ENCODE measurements at places on chromosomes 13 and 19. TPM values are rescaled to one million over a fixed set of nuclear protein-coding genes. Genes with fewer than 3 reads are reported as not detected.
A peak's percentile ranks its signal among the peaks of the same experiment; 100 is the strongest.

DNA sequence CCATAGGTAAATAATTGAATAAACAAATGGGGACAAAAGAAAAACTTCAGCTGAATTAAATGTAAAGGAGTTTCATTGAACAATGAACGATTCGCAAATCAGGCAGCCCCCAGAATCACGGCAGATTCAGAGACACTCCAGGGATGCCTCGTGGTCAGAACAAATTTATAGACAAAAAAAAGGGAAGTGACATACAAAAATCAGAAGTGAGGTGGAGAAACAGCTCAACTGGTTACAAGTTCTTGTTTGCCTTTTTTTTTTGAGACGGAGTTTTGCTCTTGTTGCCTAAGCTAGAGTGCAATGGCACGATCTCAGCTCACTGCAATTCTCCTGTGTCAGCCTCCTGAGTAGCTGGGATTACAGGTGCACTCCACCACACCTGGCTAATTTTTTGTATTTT, 5.7 kb downstream of the ZNF566 start:
- DNase-seq, result no peak

DNA sequence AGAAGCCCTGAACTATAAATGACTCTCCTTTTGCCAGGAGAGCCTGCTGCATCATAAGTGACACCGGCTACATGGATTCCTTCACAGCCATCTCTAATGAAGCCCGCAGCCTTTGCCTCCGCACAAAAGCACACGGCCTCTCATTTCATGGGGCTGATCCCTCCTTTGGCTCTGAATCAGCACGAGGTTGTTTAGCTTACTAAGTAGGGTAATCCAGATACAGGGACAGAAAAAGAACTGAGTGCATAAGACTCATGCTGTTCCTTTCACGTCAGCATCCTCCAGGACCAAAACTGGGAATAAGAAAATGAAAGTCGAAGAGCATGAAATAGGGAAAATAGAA, 136.3 kb downstream of the DCT start:
- DNase-seq, result no peak

GRCh38 chr13:110138700-110139036, 168.3 kb downstream of the COL4A1 start:
- DNase-seq, result no peak

- DNase-seq, result no peak
Measured at GRCh38 chr13:92260363-92260762, 861.9 kb downstream of the GPC5 start.

GRCh38 chr19:43619262-43620060, at the start of gene ZNF428:
Gene ZNF428 (minus strand): TSS chr19:43619629. CDS start chr19:43614304, 5,325 bp downstream.
- DNase-seq, result peak; percentile 87

DNA sequence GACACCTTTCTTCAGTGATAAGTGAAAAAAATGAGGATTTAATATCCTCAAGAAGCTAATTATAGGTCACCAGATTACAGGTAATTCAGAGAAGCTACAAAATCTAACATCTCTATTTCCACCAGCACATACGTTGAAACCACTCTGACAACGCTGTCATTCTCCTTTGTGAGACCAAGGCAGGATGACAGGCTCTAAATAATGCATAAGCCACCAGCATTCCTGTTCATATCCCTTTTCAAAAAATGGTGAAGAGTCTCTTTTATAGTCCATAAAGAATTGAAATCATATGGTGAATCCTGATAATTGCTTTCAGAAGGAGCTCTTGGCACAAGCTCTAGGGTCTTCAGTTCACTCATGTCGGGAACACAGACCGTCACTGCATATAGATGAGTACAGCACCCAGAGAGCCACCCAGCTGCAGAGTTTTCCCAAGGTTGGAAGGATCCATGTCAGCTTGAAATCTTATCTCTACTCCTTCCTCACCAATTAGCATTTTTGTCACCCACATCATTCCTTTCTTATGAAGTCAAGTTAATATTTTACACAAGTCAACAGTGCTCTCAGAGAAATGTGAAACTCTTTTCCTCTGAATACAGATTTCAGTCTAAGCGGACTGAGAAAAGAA, 431.4 kb downstream of the TBC1D4 start:
- no peak for DNase-seq

DNA sequence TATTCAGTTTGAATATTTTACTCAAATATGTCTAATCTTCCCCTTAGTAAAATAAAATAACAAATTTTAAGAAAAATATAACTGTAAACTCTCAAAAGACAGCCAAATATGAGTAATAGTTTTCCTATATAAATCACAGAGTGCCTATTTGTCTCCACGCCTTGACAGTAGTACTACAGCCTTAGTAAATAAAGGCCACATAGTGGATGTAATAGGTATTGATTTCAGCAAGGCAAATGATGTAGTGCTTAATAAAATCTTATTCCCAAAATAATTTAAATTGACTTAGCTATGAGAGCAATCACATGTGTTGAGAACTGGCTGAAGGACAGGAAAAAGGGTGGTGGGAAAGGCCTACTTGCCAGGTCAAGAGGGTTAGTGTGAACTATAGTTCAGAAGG, 747.2 kb downstream of the OLFM4 start:
- no peak for DNase-seq

DNA sequence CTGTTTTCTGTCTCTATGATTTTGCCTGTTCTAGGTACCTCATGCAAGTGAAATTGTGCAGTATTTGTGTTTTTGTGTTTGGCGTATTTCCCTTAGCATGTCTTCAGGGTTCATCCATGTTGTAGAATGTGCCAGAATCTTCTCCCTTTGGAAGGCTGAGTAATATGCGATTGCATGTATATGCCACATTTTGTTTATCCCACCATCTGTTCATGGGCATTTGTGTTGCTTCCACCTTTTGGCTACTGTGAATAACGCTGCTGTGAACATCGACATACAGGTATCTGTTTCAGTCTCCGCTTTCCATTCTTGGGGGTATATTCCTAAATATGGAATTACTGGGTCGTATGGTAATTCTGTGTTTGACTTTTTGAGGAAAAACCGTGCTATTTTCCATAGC, 190.0 kb downstream of the ATP8A2 start:
- DNase-seq, result no peak

DNA sequence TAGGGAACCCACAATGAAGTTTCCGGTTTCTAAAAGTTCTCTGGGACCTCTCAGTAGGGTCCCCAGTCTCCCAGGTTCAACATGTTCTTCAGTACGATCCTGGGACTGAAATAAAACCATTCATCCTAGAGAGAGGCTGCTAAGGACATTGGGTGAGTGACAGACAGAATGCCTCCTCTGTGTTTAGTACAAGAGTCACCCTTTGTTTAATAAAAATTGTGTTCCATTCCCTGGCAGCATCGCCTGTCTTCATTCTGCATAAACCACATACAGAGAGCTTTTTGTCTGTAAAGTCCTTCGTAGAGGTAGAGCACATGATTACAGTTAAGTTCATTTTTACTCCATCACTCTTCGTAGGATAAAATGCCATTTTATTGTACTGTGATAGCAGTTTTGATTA, 95.3 kb upstream of the GPR12 start:
- DNase-seq, result no peak

- no peak for DNase-seq
Measured at GRCh38 chr13:107258599-107259187, 690.8 kb upstream of the ARGLU1 start.

- no peak for DNase-seq
Measured at GRCh38 chr19:18507727-18508440, 14.0 kb downstream of the ELL start.

DNA sequence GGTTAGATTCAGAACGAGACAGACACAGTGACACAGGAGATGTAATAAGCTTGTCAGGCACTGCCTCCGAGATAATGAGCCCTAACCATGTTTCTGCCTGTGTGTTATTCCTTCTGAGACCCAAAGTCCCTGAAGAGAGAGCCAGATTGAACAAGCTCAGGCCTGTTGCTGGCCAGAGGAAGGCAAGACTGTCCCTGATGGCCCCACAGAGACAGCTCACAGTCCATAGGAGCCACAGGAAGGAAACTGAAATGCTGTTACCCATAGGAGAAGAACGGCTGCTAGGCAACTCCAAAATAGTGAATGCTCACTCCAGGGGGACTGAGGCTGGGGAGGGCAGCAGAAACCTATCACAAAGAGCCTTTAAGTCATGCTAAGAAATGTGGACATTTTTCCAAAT, 31.8 kb upstream of the RFXAP start:
- DNase-seq, result no peak

DNA sequence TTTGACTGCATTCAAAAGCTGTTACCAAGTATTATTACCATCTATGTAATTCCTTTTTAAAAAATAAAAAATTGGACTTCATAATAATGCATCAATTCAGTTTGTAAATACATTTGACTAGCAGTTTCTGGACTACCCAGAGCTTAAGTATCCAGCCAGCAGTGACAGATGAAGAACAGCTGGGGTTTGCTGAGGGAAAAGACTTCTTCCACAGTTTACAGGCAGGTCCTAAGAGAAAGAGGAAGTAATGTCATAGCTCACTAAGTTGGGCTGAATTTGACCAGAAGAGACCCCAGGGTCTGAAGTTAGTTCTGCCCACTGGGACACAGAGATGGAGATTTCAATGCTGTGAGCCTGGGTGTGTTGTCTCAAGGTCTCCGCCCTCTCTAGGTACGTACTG, 96.4 kb downstream of the MBNL2 start:
- DNase-seq, result no peak

DNA sequence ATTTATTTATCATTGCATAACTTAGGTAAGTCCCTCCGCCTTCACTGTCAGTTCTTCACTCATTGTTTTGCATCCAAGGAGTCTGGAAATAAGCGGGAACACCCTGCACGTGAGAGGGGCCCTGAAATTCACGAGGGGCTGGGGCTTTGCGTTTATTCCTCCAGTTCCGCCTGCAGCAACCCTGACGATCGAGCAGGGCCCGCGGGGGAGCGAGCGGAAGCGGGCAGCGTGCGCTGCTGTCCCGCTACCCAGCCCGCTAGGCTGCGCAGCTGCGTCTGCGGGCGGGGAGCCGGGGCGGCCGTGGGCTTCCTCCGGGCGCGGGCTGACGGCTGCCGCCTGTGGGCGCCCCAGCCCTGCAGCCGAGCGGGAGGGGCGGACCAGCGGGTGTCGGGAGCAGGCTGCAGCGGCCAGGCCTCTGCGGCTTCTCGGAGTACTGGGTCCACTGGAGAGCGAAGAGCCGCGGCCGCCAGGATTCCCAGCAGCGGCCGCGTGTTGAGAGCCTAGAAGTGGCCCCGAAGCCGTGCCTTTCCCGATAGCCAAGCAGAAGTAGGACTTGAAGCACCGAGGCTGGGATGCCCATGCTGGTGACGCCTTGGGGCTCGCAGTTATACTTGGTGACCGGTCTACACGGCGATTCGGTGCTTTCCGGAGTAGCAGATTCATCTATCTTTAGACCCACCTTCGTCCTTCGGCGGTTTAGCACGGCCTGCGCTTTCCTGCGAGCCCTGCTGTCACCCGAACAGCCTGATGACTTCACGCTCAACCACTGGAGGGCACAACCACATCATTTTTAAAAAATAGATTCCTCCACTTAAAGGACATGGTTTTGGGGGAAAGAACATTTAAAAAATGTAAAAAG, 32.9 kb upstream of the SACS start:
- DNase-seq, result peak; percentile 64

GRCh38 chr19:34224996-34225658, 29.2 kb upstream of the GARRE1 start:
- DNase-seq, result no peak

DNA sequence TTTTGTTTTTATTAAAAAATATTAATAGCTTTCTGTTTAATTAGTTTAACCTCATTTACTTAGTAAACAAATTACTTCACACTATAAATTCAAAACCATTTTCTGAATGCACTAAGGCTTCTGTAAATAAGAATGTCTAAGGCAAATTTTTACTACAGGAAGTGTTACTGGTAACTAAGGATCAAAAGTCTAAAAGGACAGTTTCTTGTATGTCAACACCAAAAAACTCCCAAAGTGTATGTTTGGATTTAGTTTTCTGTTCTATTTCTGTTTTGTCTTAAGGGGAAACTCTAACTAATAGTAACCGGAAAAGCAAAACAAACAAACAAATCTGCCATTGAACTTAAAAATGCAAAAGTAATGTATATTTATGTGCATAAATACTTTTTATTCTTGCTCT, 24.7 kb downstream of the PRR20E start:
- DNase-seq, result no peak

- no peak for DNase-seq
Measured at GRCh38 chr13:106373304-106373988, 162.0 kb downstream of the EFNB2 start.

- DNase-seq, result no peak
Measured at GRCh38 chr19:49119411-49120324, at the start of gene PPFIA3. Gene PPFIA3 (plus strand): TSS chr19:49119544. CDS start chr19:49127874, 8,330 bp downstream.

The ZNF177 gene
- 0.41 TPM for total RNA-seq

The C1QTNF9B gene
- not detected for total RNA-seq

The UHRF1 gene
- 157 TPM for total RNA-seq

The N4BP2L1 gene
- 23.4 TPM for total RNA-seq

The ZNF880 gene
- 8.5 TPM for total RNA-seq

The MAMSTR gene
- 1.1 TPM for total RNA-seq
